ENCODE measurements at places on chromosomes 1 and 21.

- no peak for DNase-seq
These were observed 46.7 kb upstream of the LAMC2 start for GRCh38 chr1:183139281-183139942.

DNA sequence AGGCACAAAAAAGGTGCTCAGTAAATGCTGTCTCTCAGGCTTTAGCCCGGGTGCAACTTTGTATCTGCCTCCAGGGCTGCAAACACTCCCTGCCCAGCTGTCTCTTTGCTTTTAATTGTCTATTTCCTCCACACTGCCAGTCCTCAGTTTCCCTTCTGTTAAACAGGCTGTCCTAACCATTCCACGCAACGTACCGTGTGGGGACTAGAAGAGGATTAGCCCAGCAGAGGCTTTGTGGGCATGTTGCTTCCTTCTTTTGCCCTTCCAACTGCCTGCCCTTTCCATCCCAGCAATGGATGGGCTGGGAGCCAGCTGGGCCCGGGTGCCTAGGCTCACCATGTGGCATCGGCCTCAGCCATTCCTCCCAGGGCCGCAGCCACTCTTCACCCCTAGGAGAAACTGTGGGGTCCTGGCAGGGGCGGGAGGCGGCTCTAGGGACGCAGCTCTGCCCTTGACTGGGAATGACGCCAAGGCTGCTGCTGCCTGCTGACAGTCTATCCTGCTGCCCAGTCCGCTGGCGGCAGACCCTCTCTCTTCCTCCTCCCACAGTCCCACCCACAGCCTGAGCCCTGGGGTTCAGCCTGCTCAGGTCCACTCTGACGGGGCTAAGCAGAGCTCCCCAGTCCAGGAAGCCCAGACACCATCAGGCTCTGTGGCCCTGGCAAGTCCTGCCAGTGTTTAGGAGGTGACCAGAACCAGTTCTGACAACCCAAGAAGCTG lies 40.6 kb upstream of the LRP8 start:
- DNase-seq = no peak

DNA sequence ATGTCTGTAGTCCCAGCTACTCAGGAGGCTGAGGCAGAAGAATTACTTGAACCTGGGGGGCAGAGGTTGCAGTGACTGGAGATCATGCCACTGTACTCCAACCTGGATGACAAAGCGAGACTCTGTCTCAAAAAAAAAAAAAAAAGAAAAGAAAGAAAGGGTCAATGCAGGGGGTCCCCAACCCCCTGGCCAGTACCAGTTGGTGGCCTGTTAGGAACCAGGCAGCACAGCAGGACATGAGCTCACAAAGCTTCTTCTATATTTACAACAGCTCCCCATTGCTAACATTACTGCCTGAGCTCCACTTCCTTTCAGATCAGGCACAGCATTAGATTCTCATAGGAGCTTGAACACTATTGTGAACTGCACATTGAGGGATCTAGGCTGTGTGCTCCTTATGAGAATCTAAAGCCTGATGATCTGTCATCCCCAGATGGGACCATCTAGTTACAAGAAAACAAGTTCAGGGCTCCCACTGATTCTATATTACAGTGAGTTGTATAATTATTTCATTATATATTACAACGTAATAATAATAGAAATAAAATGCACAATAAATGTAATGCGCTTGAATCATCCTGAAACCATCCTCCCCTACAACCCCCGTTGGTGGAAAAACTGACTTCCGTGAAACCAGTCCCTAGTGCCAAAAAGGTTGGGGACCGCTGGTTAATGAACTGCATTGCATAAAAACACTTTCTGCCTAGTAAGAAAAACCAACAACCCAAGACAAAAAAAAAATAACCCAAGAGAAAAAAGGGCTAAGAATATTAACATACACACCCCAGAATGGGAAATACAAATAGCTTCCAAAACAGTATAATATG lies 2.8 kb downstream of the ZBTB8OS start:
- DNase-seq = no peak

DNA sequence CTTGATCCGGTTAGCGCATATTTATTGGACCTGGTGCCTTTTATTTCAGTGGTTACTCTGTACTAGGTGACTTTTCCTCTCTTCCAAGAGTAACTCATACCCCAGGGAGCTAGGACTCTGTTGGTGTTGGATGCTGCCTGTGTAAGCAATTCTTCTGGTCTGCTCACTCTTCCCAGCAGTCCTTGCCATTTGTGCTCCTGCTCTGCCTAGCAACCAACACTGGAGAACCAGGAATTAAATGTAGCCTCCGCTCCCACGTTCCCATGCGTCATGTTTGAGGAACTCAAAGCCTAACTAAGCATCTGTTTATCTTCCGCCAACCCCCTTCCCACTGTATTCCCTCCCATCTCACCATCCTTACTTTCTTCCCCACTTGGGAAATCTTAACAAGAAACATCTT lies 65.7 kb upstream of the RAVER2 start:
- DNase-seq = no peak

DNA sequence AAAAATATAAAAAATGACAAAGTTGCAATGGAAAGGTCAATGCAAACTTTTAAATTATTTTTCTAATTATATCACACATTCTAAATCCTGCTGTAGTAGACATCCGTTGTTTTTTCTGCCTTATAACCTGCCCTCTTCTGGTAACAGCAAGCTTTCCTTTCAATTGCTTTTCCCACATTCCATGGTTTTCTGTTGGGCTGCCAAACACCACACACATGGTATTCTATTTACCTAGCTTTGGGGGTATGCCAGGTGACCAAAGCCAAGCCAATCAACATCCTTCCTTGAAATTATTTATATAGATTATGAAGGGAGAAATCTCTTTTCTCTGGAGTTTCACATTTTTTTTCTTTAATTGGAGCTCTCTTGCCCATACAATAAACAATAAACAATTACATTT lies 3.4 kb upstream of the LAMC1 start:
- DNase-seq = no peak

DNA sequence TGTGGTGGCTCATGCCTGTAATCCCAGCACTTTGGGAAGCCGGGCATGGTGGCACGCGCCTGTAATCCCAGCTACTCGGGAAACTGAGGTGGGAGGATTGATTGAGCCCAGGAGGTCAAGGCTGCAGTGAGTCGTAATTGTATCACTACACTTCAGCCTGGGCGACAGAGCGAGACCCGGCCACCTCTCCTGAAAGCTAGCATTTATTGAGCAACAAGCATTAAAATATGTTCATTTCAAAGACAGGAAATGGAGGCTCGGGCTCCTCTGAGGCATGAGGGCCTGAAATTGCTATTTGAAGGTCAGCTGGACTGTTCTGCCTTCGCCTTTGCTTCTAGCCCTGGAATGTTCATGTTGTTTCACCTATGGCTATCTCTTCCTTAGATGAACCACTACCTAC lies 34.5 kb downstream of the SPATA21 start:
- no peak for DNase-seq

GRCh38 chr1:223105568-223105967 lies 37.5 kb downstream of the TLR5 start:
- no peak for DNase-seq

DNA sequence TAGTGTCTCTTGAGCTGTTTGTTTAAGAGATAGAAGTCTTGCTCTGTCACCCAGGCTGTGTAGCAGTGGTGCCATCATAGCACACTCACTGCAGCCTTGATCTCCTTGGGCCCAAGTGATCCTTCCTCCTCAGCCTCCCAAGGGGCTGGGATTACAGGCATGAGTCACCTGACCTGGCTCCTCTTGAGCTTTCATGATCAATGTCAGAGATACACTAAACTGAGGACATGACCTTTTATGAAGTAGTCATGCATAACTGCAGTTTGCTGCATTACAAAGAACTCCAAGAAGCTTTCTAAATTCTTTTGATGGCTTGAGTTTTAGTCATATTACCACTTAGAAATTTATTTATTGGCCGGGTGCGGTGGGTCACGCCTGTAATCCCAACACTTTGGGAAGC lies 77.7 kb downstream of the CC2D1B start:
- DNase-seq = no peak

GRCh38 chr1:28518745-28519341 lies 13.0 kb downstream of the RCC1 start:
- DNase-seq = peak; percentile 42

DNA sequence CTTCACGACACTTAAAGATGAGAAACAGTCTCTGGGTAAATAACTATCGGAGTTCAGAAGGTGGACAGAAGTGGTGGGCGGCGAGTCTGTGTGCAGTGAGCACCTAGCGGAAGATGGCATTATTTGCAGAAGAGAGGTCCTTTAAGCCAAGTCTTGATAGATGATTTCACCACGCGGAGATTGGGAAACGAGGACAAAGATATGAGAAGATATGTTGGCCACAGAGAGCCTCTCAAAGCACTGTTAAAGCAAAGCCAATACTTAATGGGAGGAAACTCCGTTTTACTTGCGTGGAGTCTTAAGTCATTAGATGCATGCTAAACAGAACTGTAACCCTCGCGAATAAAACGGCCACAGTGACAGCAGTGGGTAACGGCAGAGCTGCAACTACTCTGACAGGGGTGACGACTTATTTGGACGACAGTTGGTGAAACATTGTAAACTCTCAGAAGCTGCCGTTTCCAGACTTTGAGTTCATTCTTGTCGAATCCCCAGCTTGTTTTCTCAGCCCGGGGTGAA lies 577 bp upstream of the CEP350 start:
- peak; percentile 77 for DNase-seq

GRCh38 chr21:16427587-16428087 lies 697.9 kb downstream of the USP25 start:
- DNase-seq = no peak

DNA sequence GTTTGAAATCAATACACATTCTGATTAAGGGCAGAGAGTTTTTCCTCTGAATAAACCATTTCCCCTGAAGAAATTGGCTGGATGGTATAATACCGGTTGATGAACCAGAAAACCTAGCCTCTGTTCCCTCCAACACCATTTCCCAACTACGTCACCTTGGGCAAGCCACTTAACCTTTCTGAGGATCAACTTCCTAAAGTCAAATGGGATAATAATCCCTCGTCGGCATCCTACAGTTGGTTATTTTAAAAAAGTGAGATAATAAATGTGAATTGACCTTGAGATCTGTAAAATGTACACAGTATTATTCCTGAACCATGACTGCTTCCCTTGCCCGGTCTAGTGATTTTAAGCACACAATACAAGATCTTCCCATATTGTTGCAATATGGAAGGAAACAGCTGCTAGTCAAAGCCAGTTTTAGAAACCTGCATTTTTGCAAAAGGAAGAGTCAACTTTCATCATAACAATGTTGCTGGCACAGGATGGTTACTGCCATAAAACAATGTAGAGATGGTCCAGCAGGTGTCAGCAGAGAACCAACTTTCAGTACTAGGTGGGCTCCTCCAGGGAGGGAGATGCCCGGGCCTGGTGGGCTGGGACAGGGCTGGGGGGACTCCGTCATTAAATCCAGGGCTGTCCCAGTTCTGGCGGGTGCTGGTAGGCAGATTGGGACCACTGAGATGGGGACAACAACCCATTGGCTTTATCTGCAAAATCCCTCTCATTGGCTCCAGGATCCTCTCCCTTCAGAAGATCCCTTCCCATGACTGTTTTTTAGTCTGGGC lies 5.2 kb upstream of the HLX start:
- peak; percentile 44 for DNase-seq

GRCh38 chr21:29264721-29265120 lies 34.0 kb upstream of the BACH1 start:
- DNase-seq = no peak

GRCh38 chr1:16127676-16128337 lies 28.1 kb downstream of the EPHA2 start:
- DNase-seq = no peak

DNA sequence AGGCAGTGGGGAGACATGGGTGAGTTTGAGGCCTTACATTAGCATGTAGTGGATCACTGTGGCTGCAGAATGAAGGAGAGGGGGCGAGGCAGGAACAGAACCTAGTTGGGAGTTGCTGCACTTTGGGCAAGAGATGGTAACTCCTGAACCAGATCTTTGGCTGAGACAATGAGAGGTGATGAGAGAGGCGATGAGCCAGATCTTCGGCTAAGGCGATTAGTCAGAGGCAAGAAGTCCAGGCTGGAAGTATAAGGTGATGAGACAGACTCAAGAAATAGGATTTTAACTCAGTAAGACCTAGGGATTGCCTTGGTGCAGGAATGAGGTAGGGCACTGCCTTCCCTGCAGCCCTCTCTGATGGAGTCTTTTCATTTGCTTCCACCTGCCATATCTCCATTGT lies 9.1 kb upstream of the ARTN start:
- DNase-seq = no peak

DNA sequence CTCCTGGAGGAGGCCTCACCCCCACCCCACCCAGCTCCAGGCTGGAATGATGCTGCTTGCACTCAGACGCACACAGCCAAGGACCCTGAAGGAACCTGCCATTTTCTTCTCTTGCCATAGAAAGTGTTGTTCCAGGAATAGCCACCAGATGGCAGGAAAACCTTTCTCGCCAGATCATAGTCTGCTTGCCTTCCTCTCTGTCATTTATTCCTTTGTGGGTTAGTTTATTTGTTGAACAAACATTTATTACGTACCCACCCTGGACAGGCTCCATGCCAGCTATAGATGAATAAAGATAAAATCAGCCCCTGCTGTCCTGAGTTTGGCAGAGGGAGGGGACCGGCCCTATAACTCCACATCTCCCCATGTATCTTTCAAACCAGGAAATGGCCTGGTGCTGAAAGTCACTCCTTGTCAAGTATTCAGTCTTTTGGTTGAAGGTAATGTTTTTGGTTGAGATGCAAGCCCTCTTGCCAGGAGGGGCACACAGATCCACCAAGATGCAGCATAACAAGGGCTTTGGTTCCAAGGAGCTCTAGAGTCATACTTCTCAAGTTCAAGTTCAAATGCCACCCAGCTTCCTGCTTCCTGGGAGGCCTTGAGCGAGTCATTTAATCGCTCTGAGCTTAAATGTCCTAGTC lies 7.0 kb upstream of the KCNC4 start:
- peak; percentile 68 for DNase-seq

GRCh38 chr1:20588634-20589225 lies at the start of gene CDA:
CDA (plus strand) TSS chr1:20589097; CDS start chr1:20589130, 33 bp downstream.
- DNase-seq = no peak

DNA sequence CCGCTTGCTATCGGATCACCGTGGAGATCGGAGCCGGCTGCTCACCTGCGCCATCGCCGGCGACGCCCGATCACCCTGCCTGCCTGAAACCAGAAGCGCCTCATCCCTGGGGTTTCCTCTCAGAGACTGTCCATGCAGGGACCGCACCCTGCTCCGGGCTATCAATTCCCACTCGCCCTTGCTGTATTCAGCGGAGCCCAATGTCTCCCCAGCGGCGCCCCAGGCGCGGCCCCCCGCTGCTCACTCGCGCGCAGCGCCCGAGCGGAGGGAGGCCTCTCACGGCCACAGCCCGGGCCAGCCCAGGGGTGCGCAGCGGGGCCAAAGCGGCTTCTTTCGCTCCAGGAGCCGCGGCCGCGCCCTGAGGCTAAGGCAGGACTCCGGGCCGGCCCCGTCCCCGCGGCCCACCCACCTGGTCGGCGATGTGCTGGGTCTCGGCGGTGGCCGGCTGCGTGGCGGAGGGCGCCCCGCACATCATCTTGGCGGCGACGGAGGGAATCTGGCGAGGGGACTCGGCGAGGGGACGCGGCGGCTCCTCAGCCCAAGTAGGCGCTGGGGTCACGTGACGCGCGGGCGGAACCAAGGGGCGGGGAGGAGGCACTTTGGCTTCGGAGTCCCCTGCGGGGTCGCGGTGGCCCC lies at the start of gene CSTB:
TSS of gene CSTB (minus strand) at position 514 of the 636 bp plus-strand sequence. CDS start at position 475, 39 bp downstream.
- DNase-seq = peak; percentile 83

GRCh38 chr1:233473549-233474204 lies 140.2 kb upstream of the KCNK1 start:
- DNase-seq = no peak

GRCh38 chr1:36222481-36223380 lies 1.5 kb upstream of the THRAP3 start:
- DNase-seq = no peak

- no peak for DNase-seq
These were observed 86.4 kb upstream of the RUNX1 start for GRCh38 chr21:35135481-35135880.

Measured in SK-N-DZ (cell line).